ENCODE measurements at places on chromosomes 11 and 22.

DNA sequence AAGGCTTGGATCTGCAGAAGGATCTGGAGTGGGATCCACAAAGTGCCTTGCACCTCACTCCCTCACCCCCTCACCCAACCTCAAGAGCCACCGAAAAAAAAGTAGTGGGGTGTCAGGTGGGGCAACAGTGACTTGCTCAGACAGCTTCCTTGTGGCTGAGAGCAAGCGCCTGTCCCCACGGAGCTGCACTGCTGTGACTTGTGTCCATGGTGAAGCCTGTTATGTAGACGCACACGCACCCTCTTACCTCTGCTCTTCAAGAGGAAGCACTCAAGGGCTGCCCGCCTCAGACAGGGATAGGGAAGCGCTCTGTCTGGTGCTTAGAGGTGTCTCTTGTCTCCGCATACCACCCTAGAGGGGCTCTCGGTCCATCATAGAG lies 1.2 kb downstream of the DRD2 start:
- no peak for DNase-seq

DNA sequence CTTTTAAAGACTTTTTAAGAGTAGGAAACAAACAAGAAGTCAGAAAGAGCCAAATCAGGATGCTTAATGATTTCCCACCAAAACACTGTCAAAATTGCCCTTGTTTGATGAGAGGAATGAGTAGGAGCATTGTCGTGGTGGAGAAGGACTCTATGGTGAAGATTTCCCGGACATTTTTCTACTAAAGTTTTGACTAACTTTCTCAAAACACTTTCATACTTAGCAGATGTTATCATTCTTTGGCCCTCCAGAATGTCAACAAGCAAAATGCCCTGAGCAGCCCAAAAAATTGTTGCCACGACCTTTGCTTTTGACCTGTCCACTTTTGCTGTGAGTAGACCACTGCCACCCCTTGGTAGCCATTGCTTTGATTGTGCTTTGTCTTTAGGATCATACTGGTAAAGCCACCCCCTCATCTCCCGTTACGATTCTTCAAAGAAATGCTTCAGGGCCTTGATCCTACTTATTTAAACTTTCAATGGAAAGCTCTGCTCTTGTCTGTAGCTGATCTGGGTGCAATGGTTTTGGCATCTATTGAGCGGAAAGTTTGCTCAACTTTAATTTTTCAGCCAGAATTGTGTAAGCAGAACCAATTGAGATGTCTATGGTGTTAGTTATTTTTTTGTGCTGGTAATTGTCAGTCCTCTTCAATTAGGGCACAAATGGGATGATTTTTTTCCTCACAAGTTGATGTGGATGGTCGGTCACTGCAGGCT lies 67.2 kb downstream of the ADM start:
- DNase-seq, result no peak

DNA sequence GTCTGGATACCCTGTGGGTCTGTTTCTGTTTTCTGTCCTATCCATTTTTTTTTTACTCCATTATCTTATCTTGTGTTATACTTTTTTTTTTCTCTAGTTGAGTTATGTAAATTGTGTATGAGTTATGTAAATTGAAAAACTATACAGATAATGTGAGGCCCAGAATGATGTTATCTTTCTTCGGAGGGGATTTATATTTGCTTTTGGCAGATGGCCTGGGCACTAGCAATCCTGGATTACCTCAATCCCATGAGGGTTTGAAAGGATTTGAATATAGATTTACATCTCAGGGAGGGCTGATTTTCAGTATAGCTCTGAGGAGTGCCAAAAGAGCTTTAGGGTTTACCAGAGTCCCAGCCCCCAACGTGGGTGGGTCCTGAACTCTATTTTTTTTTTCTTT lies 71.0 kb downstream of the CSTPP1 start:
- DNase-seq, result no peak

DNA sequence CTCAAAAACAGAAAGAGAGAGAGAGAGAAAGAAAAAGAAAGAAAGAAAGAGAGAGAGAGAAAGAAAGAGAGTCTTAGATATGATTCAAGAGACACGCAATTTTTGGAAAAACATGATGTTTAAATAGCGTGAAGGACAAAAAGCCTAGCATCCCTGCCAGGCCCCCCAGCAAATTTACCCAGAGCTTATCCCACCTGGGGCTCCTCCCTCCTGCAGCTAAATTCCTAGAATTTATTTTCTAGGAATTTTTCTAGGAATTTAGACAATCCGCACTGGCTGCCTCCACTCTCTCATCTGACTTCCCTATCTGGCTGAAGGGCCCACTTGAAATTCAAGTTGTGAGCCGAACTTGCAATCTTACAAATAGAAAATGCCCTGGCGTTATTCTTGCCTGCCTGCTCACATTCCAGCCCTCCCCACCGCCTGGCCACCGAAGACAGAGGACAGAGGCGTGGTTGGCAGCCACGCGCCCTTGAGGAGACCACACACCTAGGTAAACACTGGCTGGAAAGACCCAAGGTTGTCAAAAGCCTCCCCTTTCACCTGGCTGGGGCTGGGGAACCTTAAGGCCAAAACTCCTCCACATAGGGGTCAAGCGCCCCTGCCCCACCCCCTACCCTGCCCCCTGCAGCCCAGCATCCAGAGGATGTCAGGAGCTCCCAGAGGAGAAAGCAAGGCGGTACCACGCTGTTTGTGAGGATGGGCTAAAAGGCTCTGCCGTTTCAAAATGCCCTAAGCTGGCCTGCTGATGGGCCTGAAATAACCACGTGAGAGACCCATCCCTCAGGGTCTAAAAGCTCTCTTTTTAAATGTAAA lies 42.2 kb downstream of the AHNAK start:
- no peak for DNase-seq

- DNase-seq, result peak; percentile 84
These were observed 429.7 kb downstream of the ETS1 start for GRCh38 chr11:128157423-128158298.

DNA sequence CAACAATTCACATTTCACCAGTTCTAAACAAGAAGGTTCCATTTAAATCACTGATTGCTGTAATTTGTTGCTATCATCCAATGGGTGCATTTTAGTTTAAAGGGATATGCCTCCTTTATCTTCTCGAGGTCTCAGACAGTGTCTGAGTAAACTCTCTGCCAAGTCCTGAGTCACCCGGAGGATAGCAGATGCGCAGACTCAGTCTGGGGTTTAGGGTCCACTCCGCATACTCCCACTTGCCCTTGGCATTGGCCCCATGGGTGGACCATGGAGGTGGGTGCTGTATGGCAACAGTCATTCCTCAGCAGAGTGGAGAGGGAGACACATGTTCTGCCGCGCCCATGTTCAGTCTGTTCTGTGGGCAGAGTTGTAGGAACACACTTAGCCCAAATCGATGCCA lies 65.4 kb upstream of the CRTAM start:
- DNase-seq, result no peak

GRCh38 chr11:108034952-108035351 lies 26.3 kb downstream of the CUL5 start:
- DNase-seq, result no peak

DNA sequence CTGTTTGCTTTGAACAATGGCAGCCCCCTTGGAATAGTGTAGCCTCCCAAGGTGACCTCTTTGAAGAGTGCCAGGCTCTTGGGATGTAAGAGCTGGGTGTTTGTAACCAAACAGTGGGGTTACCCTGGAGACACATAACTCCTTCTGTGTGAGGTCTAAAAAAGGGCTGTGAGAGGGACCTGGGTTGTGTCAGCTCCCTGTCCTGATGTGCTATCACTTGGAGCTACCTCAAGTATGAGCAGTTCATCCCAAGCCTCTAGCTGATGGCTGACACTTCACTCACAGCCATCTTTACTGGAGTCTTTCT lies 40.2 kb downstream of the TSPAN18 start:
- DNase-seq, result no peak

DNA sequence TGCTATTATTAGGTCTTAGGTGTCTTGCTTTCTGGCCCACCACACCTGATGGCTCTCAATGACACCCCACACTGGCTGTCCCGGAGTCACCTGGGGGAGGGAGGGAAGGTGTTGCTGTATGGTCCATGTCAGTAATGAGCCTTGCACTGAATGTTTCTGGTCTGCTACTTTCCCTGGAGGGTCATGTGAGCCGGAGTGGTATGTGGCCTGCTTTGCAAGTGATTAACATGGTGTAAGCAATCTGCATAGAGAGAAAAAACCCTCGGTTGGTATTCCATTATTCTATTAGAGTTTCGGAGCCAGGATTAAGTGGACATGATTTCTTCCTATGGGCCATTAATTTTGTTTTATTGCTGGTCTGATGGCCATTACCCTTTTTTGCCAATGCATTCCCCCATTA lies 63.9 kb downstream of the PKNOX2 start:
- DNase-seq, result no peak

- no peak for DNase-seq
These were observed 12.6 kb downstream of the TECTA start for GRCh38 chr11:121113611-121114010.

DNA sequence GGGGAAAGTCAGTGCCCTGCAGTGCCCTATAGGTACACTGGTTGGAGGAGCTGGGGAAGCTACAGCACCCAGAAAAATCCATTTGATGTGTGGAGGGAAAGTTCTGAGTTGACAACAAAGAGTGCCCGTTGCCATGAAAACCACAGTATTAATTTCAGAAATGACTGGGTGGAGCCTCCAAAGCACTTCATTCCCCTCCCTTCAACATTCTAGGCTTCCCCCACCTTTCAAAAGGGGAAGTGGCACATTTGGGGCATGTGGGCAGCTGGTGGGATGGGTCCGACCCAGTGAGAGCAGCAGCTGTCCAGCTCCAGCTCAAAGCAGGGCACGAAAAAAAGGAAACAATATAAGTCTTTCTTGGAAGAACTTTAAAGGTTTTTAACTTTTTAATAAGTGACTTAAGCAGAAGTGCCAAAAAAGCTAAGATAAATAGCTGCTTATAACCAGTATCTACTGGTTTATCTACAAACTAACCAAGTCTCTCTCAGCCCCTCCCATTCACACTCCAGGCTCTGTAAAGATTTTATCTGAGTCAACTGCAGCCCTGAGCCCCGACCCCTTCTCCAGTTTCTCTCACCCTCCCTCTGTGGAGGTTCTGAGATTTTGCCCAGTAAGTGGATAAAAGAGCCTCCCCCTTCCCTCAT lies 9.0 kb upstream of the AHNAK start:
- DNase-seq, result no peak

DNA sequence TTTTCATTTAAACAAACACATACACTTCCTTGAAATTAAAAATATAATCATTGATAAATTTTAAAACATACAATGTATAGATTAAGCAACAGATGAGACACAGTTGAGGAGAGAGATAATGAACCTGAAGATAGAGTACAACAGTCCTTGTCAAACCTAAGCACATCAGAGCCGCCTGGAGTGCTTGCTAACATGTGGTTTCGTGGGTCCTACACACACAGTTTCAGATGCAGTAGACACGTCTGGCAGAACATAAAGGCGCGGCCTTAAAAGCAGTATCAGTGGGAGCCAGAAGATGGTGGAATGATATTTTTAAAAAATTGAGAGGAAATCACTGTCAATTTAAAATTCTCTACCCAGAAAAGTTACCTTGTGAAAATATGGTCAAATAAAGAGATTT lies 134.4 kb downstream of the MPPED1 start:
- DNase-seq, result no peak

GRCh38 chr11:36051235-36052144 lies 107.6 kb downstream of the LDLRAD3 start:
- DNase-seq, result no peak

DNA sequence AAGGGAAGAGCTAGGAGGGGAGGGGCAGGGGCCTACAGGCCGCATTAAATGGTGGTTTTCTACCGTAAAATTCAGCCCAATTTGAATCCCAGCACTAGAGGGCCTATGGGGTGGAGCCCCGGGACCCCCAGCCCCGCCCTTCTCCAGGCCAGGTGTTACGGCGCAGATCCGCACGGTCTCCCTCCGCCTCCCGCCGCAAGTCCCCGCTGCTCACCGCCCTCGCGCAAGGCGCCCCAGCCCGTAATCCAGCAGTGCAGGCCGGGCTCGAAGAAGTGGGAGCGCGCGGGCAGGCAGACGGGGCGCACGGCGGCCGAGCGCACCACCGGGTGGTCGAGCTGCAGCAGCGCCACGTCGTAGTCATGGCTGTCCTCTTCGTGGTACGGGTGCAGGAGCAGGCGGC lies 17.3 kb downstream of the KCTD17 start:
- DNase-seq, result no peak

- no peak for DNase-seq
These were observed 5.8 kb downstream of the USP35 start for GRCh38 chr11:78194490-78194889.

- DNase-seq, result no peak
These were observed 59.2 kb upstream of the USP47 start for GRCh38 chr11:11782532-11783110.

- DNase-seq, result no peak
These were observed 877.6 kb upstream of the CHORDC1 start for GRCh38 chr11:91100427-91100826.

GRCh38 chr11:47259232-47259977 lies 1.6 kb downstream of the NR1H3 start:
- no peak for DNase-seq

DNA sequence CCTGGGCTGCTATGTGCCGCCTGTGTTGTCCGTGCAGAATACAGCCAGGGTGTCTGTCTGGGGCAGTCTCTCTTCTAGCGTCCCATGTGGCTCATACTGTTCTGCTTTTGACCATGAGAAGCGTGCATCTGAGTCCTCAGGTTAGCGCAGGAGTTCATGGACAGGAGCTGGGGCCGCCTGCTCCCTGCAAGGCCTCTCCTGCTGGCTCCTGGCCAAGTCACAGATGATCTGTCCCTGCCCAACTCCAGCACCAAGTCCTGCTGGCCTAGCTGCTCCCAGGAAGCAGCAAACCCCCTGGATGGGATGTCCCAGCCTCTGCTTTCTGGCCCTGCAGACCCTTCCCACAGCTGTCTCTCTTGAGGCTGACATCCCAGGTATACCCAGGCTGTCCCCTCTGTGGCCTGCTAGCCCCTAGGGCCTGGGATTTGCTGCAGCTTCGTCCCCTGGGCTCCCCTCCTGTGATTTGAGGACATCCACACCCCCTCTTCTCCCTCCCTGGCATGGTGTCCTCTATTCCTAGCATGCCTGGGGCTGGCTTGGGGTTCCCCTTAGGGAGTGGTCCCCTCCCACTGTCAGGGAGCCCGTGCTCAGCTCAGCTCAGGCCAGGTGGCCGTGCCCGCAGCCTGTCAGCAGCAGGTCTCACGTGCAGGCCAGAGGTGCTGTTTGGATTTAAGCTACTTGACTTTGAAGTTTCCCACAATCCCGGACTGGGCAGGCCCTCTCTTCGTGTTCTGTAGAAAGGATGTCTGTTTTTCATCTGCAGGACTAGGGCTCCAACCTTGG lies 17.8 kb downstream of the PRR5 start:
- no peak for DNase-seq

DNA sequence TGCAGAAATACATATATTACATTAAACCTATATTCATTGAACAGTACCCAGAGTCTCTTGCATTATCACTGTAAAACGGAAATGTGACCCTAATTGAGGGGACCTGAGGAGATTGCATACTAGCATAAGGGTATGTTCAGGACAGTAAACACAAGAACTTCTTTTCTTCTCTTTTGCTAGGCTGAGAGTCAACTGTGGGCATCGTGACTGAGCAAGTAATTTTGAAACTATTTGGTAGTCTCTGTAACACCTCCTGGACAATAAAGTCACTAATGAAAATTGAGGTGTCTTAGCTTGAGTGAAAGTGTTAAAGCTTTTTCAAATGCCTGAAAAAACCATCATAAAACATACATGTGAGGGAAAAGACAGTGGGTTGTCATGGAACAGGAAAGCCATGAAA lies 90.9 kb downstream of the PDHX start:
- DNase-seq, result no peak
